ENCODE measurements at places on chromosomes 4 and X.

- no peak for DNase-seq
Measured at GRCh38 chrX:118872102-118872566, 48.5 kb downstream of the ZCCHC12 start.

DNA sequence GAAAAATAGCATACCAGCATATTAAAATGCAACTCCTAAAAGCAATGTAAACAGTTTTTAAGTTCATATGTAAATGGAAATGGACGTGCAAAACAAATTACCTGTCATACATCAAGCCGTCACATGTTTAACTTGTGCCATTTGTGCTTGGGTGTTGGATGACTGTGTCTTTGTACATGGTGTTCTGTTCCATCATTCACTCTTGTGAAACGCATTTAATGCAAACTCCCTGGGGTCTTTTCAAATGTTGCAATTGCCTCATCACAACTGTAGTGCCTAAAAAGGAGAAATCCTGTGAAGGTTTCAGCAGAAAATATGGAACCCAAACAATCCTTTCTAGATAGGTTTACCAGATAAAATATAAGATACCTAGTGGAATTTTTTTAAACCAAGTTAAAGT is 52.4 kb downstream of the PHOX2B start:
- DNase-seq, result no peak

DNA sequence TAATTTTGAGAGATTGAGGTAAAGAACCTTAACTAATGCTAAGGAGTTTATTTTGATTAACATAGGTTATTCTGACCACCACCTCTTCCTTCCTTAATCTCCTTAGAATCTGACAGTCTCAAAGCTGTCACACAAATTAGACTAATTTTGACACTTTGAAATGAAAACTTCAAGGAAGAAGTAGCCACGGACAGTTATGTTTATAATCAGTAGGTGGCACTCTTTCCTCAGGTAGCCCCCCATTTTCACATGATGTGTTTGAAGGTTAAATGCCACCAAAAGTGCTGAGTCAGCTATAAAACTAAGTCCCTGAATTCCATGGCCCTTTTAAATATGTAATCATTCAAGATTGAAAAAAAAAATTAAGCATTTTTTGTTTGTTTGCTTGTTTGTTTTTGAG is 22.4 kb downstream of the TMEM33 start:
- peak; percentile 34 for DNase-seq

- no peak for DNase-seq
Measured at GRCh38 chr4:150419939-150420338, 162.0 kb upstream of the MAB21L2 start.

DNA sequence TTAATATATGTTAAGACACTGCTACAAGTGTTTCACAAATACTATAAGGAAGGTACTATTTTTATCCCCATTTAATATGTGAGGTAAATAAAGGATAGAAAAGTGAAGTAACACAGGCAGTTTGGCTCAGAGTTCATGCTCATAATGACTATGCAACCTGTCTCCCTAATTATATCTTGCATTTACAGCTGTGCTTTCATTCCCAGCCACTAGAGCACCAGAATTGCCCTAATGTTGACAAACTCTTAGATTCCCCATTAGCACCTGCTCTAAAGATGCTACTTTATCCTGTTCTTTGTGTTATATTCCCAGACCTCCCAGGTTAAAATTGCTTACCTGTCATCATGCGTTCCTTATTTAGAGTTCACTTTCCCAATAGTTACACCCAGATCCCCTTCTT is 833.6 kb downstream of the CCSER1 start:
- no peak for DNase-seq

- no peak for DNase-seq
Measured at GRCh38 chr4:128244379-128244778, 43.2 kb downstream of the PGRMC2 start.

DNA sequence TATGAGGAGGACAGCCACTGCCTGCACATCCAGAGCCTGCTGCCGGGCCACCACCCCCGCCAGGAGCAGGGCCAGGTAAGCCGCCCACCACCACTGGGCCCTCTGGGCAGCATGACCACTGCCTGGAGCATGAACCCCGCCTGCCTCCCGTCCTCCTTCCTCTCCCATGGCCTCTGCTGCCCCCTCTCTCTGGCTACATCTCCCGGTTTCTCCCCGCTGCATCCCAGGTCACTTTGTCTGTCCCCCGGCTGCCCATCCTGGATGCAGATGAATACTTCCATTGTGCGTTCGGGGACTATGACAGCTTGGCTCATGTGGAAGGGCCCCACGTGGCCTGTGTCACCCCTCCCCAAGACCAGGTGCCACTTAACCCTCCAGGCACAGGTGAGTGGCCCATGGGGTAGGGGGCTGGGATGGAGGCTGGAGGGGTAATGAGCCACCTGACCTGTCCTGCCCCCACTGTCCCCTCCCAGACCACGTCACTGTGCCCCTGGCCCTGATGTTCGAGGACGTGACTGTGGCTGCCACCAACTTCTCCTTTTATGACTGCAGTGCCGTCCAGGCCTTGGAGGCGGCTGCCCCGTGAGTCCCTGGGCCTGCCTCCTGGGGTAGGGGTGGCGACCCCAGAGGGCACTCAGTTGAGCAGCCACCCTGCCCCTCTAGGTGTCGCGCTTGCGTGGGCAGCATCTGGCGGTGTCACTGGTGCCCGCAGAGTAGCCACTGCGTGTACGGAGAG is 6.0 kb downstream of the PLXNB3 start:
- no peak for DNase-seq

- DNase-seq, result no peak
Measured at GRCh38 chr4:3481113-3481531, 18.0 kb downstream of the DOK7 start.

GRCh38 chr4:30763321-30763727 is 43.2 kb downstream of the PCDH7 start:
- DNase-seq, result no peak

- DNase-seq, result no peak
Measured at GRCh38 chrX:22795671-22796070, 204.1 kb upstream of the DDX53 start.

DNA sequence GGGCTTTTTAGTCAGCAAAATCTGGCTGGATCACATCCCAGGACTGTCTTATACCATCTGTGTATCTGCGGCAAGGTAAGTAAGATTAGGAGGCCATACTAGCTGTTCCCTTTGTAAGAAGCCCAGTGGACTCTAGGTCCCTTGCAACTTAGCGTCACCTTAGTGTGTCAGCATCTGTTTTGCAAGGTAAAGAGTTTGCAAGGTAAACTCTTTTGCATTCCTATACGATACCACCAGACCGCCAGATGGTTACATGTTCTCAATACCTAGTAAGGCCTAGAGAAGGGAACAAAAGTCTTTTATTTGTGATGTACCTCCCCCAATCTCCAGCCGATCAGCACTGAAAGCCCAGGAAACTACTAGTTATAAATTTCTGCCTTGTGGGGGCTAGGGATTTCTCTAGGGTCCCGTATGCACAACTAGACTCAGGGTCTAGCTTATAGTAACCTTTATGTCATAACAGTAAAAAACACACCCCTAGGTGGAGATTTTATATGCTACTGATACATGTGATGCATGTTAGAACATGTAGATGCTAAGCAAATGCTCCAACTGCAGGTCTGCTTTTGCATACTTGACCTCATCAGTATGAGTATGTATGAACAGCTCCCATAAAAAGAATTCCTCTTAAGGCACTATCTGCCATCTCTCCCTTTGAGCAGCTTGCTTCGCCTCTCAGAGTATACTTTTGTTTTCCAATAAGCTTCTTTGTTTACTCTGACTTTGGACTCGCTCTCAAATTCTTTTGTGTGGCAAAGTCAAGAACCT is 78.4 kb downstream of the KCNIP4 start:
- no peak for DNase-seq

DNA sequence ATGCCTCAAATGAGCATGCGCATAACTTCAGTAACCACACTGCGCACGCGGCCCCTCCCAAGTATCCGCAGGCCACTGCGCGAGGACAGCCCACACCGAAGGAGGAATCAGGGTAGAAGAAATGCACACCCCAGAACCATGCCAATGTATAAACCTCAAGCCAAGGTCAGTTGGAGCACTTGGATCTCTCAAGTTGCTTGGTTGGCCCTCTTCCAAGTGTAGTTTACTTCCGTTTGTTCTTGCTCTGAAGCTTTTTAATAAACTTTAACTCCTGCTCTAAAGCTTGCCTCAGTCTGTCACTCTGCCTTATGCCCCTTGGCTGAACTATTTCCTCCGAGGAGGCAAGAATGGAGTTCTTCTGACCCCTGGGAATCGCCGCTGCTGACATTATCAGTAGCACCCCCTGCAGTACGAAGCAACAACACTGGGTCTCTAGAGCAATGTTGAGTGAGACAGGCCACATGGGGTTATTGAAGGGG is 22.0 kb upstream of the SPINK2 start:
- DNase-seq, result no peak

- DNase-seq, result no peak
Measured at GRCh38 chrX:87901060-87901459, 383.5 kb downstream of the KLHL4 start.

DNA sequence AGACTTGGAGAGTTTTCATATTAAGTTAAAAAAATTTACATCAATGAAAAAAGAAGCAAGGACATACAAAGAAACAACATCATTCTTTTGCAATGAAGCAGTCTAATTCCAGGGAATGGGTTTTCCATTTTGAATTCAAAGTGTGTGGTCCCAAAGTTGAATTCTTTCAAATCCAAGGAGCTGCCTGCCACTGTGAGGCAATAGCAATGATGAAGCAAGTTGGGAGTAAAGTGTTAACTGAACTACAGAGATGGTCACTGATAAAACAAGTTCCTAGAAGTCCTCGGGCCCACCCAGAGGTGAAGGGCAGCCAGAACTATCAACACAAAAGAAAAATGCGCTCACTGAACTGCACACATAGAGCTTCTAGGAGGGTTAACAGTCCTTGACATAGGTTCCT is 115.9 kb downstream of the RAB28 start:
- no peak for DNase-seq

GRCh38 chrX:153644356-153645125 is 2.5 kb upstream of the DUSP9 start:
- no peak for DNase-seq

DNA sequence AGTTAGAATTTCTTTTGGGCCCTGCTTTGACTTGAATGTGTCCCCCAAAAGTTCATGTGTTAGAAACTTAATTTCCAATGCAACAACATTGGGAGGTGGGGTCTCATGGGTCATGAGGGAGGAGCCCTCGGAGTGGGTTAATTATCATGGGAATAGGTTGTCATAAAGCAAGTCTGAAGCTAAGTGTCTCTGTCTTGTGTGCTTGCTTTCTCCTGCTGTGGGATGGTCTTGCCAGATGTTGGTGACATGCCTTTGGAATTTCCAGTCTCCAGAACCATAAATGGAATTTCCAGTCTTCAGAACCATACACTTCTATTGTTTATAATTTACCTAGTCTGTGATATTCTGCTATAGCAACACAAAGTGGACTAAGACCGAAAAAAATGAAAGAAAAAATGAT is 71.6 kb downstream of the RASL11B start:
- DNase-seq, result no peak

DNA sequence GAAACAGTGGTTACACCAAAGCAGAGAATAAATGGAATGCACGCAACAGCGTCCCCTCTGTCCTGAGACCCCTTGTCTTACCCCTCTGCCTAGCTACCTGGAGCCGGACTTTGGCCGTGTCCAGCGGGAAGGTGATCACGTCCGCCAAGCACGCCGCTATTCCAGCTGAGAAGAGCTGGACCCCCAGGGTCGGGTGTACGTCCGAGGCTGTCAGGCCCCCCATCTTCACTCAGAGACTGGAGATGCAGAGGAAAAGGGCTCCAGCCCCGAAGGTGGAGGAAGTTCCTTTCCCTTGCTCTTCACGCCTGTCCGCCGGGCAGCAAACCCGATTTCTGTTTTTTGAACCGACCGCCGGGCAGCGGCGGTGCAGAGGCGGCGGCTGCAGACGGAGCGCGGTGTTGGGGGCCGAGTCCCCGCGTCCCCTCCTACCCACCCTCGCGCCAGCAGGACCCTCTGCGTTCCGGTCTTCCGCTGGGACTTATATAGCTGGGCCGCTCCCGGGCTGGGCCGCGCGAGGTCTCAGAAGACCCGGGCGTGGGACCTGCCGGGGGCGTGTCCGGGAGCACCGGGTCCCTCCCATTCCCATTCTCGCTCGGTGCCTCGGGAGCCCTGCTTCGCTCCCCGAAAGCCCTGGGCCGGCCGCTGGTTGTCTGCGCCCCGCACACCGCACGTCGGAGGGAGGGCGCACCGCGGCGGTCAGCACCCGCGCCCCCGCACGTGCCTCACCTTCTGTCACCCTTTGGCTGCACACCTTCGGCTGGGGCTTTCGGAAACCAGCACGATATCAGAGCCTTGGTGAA is at the start of gene UCP1:
UCP1 (minus strand) TSS at position 455 of the 800 bp plus-strand sequence; CDS start at position 223, 232 bp downstream.
- no peak for DNase-seq

- no peak for DNase-seq
Measured at GRCh38 chr4:138588501-138588900, 346.4 kb upstream of the SLC7A11 start.

- no peak for DNase-seq
Measured at GRCh38 chr4:10690185-10690907, 5.8 kb upstream of the CLNK start.

DNA sequence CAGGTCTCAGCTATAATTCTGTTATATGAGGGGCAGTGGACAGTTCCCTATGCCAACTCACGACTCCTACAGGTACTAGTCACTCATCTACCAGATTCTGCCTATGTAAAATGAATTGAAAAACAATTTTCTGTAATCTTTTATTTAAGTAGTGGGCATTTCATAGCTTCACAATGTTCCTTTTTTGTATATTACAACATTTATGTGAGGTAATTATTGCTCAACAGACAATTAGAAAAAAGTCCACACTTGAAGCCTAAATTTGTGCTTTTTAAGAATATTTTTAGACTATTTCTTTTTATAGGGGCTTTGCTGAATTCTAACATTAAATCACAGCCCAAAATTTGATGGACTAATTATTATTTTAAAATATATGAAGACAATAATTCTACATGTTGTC is 20.4 kb downstream of the EREG start:
- DNase-seq, result no peak

DNA sequence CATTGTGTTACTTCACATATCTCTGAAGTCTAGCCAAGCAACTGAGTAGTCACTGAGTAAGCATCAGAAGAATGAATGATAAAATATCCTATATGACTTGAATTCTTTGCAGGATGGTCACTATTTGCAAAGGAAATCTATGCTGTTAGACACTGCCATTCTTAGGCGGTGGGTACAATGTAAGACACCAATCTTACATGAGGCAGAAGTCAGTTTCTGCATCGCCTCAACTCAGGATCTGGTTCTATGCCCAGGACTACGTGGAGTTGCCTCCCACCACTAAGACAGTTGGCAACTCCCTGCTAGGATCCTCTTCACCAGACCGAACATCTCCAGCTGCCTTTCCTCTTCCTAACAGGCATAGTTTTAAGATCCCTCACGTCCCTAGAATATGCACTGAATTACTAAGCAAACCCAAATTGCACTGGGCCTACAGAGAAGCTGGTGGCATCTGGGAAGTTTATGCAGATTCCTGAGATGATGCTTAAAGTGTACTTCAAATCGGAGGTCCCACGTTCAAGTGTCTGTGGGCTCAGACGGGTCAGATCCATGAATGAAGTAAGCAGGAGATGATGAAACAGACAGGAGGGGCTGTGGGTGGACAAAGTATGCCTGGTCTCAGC is 45.6 kb downstream of the SEL1L3 start:
- no peak for DNase-seq

- no peak for DNase-seq
Measured at GRCh38 chr4:98786866-98787265, 128.5 kb upstream of the TSPAN5 start.

GRCh38 chr4:168710353-168710946 is 213.6 kb downstream of the PALLD start:
- no peak for DNase-seq
